ENCODE measurements at places on chromosomes 7 and 10.

GRCh38 chr10:33157103-33157502 is 177.4 kb downstream of the NRP1 start:
- no peak for DNase-seq

GRCh38 chr7:115066050-115066449 is 144.2 kb downstream of the MDFIC start:
- DNase-seq: no peak

DNA sequence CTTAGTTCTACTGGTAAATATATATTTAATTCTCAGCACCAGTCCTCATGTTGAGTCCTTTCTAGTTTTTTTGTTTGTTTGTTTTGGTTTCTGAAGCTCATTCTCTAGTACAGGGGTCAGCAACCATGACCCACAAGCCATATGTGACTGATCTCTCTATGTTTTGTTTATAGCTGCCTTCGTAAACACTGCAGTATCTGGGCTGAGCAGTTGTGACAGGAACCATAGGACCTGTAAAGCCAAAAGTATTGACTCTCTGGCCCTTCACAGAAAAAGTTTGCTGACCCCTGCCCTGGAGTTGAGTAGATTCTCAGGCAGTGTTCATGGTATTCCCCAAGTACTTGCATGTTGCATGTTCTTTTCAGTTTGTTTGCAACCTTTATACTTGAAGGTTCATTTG is 20.8 kb downstream of the NET1 start:
- no peak for DNase-seq

- DNase-seq: no peak
These were observed 86.9 kb downstream of the CHST15 start for GRCh38 chr10:124006526-124006925.

- no peak for DNase-seq
These were observed 53.1 kb upstream of the C7orf33 start for GRCh38 chr7:148537435-148537834.

DNA sequence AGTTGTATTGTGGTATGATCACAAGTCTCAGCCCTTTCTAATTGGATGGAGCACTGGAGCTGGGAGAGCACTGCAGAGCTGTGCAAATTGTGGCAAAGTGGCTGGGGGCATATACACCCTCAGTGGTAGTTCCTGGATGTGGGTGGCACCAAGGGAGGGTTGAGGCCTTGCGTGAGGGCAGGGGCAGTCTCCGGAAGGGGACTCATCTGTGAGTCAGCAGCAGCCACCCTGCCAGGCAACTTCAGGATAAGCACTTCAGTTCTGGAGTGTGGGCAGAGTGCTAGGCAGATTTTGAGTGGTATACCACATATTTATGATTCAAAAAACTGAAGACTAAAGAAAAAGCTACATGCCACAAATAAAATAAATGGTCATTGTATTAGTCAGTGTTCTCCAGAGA is 210.5 kb downstream of the ETV1 start:
- no peak for DNase-seq

DNA sequence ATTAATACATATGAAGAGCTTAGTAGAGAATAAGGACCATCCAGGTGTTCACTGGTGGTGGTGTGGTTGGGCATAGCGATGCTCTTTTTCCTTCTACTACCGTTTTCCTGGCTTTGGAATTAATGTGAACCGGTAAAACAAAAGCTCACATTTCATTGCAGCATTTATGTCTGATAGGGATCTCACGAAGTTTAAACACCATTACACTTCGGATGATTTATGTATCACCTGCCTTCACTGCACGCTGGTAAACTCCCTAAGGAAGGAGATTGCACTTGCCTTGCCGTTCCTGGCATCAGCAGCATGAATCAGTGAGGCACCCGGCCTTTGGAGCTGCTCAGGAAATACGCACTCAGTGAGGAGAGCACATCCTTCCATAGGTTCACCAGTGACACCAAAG is 47.5 kb downstream of the WIPF3 start:
- DNase-seq: peak; percentile 68

GRCh38 chr7:95737828-95738505 is 34.4 kb upstream of the DYNC1I1 start:
- DNase-seq: no peak

DNA sequence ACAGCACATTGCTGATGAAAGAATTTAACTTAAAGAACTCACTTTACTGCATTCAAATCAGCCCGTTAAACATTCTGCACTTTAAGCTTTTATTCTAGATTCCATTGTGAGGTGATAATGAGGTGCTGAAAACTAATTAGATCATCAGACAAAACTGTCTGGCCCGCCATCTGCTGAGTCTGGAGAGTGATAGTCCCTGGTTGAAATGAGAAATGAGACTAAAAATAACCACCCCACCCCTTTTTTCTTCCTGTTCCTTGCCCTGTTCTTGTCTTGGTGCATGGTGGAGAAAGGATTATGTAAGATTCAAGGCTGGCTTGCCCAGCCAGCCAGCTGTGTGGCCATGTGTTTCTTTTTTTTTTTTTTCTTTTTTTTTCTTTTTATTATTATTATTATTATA is 277.0 kb upstream of the COBL start:
- no peak for DNase-seq

DNA sequence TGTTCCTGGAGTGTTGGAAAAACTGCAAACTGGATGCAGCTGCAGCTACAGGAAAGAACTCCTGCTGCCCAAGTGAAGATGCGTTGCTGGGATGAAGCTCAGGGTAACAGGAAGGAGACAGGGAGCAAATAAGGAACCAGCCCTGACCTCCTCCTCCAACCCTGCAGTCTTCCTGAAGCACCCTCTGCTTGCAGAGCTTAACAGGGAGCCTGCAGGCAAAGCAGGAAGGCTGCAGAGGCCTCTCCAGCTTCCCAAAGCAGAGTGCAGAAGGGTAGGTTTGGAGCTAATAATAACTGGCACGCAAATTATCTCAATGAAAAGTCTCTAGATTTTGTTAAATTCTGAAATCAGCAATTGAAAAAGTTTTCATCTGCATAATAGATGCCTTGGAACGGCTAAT is 92.5 kb downstream of the SORCS1 start:
- DNase-seq: no peak

DNA sequence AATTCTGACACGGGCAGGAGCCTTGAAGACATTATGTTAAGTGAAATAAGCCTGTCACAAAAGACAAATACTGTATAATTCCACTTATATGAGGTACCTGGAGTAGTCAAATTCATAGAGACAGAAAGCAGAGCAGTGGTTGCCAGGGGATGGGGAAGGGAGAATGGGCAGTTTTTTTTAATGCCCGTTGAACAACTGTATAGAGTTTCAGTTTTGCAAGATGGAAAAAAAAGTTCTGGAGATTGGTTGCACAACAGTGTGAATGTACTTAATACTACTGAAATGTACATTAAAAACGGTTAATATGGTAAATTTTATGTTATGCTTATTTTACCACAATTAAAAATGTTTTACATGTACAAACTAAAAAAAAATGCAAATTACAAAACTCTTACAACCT is 63.6 kb upstream of the EFCAB10 start:
- DNase-seq: peak; percentile 54

- no peak for DNase-seq
These were observed 13.3 kb downstream of the SORBS1 start for GRCh38 chr10:95547791-95548435.

GRCh38 chr10:86520871-86521677 is 518 bp downstream of the WAPL start:
- no peak for DNase-seq

DNA sequence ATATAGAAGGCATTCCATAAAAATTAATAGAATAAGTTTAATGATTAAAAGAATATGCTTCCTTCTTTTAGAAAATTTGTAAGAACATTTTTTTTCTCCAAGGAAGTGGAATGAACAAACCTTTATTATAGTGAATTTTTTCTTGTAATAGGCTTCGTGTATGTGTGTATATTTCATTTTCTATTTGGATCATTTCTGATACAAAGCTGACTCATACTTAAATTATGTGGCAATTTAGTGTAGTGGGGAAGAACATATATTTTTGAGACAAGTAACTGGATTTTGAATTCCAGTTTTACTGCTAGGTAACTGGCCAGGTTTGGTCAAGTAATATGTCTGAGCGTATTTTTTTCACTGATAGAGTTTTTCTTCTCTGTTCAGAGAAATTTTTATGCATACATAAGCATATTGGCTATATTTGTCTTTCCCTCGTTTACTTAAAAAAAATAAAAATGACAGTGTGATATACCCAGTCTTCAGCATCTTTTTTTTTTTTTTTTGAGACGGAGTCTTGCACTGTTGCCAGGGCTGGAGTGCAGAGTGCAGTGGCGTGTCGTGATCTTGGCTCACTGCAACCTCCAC is 50.8 kb downstream of the CDK13 start:
- DNase-seq: no peak

DNA sequence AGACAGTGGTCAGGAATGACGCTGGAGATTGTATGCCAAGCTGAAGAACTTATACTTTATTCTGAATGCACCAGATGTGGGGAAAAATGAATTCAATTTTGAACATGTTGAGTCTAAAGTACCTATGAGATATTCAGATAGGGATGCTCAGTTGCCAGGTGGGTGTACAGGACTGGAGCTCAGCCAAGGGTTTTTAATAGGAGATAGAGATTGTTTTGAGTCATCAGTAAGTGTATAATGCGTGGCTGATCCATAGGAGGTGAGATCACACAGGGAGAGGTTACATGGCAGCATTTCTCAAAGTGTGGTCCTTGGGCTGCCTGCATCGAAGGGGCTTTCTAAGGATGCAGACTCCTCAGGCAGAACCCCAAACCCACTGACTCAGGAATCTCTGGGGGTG is 6.8 kb upstream of the HIPK2 start:
- DNase-seq: no peak

GRCh38 chr10:131786756-131787605 is 113.8 kb upstream of the PPP2R2D start:
- DNase-seq: peak; percentile 7

GRCh38 chr7:141946796-141947195 is at the start of gene CLEC5A:
Gene CLEC5A (minus strand): TSS chr7:141946974. CDS start chr7:141946292, 682 bp downstream.
- DNase-seq: no peak

DNA sequence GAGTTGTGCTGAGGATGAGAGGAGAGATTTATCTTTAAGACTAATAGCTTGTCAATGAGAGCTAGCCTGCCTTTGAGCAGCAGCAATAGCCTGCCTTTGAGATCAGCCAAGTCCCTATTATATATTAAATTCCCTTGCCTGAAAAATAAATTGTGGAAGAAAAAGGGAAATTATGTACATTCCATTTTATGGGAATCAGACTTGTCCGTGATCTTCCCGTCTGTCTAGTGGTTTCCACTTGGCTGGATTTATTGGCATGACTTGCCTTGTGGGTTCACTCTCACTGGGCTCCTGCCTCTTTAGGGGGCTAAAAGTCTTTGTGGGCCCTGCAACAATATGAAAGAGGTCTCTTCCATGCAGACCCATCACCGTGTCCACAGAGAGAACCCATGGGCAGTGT is 171.7 kb upstream of the FRMD4A start:
- no peak for DNase-seq

GRCh38 chr7:135197343-135197742 is 14.0 kb downstream of the WDR91 start:
- DNase-seq: no peak

- DNase-seq: no peak
These were observed 98.3 kb downstream of the CHST15 start for GRCh38 chr10:123995082-123995460.
